ENCODE measurements at places on chromosomes 12 and 14. TPM values are rescaled to one million over a fixed set of nuclear protein-coding genes. Genes with fewer than 3 reads are reported as not detected.

The XRCC3 gene
- 21.1 TPM for polyA plus RNA-seq

DNA sequence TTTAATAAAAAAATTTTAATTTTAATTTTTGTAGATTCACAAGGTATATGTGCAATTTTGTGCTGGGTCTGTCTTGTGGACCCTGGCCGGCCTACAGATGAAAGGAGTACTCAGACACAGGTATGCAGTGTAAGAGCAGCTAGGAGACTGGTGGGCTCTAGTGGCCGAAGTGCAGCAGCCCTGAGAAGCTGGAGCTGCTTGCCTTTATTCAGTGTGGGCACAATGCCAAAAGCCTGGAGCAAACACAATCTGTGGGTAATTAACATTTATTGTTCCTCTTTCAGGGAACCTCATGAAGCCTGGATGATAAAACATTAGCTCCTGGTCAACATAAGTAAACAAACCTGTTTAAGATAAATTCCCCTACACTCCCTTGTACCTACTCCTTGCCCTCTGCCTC is 135.7 kb upstream of the SEL1L start:
- no peak for DNase-seq

GRCh38 chr14:104973385-104974145 is 4.6 kb downstream of the AHNAK2 start:
- no peak for DNase-seq

- DNase-seq: no peak
Measured at GRCh38 chr14:38900887-38901286, 202.1 kb downstream of the SEC23A start.

DNA sequence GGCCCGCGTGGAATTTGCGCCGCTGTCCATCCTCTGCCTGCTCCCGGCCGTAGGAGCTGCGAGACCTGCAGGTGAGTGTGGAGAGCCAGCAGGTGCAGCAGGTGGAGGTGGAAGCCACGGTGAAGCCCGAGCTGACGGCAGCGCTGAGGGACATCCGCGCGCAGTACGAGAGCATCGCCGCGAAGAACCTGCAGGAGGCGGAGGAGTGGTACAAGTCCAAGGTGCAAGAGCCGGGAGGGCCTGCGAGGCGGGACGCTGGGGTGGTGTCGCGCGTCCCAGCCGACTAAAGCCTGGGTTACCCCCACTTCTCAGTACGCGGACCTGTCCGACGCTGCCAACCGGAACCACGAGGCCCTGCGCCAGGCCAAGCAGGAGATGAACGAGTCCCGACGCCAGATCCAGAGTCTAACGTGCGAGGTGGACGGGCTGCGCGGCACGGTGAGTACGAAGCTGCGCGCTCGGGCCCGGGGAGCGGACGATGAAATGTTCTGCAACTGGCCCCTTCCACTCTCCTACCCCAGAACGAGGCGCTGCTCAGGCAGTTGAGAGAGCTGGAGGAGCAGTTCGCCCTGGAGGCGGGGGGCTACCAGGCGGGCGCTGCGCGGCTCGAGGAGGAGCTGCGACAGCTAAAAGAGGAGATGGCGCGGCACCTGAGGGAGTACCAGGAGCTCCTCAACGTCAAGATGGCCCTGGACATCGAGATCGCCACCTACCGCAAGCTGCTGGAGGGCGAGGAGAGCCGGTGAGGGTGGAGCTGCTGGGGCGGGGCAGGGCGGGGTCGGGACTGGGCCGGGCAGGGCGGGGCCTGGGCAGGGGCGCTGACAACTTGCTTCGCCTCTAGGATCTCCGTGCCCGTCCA is 2.1 kb downstream of the PRPH start:
- no peak for DNase-seq

Measured in left kidney (tissue), 8 donors.